ENCODE measurements at places on chromosomes 1 and 21.

- DNase-seq = peak; percentile 46
Measured at GRCh38 chr1:226862890-226863289, 7.5 kb upstream of the PSEN2 start.

DNA sequence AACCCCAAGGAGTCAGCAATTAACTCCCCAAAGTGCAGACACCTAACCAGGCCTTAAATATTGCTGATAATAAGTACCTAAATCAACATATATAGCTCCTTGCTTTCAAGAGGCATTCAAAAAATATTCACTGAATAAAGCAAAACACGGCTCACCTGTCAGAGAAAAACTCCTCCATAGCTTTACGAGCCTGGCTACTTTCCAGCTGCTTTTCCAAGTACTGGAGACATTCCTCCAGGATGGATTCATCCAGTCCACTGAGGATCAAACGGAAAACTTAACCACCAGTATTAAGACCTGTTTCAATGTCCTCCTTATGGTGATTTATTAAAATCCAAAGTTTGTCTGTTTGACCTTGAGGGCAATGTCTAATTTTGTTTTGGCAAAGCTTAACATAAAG is 44.6 kb downstream of the UBR4 start:
- no peak for DNase-seq

DNA sequence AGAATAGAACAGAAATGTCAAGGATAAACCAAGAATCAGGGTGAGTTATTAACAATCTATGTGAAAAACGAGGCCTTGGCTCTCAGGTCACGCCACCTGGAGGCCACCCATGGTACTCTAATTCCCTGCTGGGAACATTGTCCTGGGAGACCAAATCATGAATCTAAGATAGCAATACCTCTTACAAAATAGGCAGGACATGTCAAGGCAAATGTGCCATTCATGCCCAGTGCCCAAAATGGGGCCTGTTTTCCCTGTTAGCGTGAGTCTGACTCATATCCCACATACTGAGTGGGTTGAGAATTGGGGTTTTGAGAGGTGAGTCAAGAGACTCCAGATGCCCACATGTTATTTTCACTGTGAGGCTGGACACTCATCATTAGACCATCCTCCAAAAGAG is 380.8 kb downstream of the HHIPL2 start:
- peak; percentile 24 for DNase-seq

DNA sequence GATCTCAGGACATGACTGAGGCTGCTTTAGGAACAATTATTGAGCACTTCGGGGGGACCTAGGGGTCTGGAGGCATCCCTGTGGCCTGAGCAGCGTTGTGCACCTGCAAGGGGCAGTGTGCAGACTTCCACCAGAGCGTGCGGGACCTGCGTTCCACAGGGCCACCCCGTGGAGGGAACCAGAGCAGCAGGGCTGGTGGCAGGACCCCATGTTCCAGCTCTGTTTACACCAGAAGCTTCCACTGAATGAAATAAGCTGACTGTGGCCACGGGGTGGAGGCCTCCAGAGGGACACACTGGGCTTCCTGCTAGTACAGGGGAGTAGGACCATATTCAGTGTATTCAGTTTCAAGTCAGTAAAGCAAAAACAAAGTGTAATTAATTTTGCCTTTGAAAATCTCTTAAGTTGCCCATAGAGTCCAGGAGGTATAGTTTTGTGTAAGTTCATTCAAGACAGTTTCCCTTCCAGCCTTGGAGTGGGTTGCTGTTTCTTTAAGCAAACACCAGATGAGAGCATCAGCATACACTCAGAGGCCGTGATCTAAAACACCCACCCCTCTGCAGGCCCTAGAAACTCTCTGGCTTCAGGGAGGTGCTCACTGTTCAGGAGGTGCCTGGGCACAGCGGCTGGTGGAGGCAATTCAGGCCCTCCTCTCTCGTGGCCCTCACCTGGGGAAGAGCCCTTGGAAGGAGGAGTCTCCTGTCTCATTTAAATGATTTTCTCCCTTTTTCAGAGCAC is 16.6 kb downstream of the SLC1A7 start:
- no peak for DNase-seq

- DNase-seq = no peak
Measured at GRCh38 chr1:16073490-16074119, at the start of gene FAM131C. Gene FAM131C, minus strand, starts transcription at chr1:16073651. Its CDS starts 209 bp downstream, at chr1:16073442.

DNA sequence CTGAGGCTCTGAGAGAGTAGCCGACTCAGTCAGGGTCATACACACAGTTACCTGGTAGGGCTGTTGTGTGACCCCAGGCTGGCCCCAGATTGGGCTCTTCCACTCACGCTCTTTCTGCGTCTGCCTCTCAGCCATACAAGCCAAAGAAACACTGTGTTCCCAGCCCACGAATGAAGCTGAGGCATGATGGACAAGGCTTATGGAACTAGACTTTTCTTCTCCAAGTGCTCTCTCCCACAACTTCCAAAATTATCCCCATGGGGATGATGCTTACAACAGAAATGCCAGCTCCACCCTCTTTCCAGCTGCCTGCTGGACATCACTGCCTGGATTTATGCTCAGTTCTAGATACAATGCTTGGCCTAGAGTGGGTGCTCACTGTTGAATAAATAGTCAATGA is 102.8 kb upstream of the JUN start:
- no peak for DNase-seq

- no peak for DNase-seq
Measured at GRCh38 chr1:29932626-29933025, 696.3 kb downstream of the PTPRU start.

GRCh38 chr1:116881879-116882520 is 27.7 kb upstream of the PTGFRN start:
- no peak for DNase-seq

DNA sequence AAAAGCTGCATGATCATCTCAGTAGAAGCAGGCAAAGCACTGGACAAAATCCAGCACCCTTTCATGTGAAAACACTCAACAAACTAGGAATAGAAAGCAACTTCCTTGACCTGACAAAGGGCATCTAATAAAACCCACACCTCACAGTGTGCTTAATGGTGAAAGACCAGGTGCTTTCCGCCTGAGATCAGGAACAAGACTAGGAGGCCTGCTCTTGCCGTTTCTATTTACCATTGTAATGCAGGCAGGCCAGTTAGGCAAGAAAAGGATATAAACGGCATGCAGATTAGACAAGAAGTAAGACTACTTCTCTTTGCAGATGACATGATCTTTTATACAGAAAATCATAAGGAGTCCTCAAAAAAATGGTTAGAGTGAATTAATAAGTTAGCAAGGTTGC is 37.2 kb downstream of the SLC37A1 start:
- no peak for DNase-seq

DNA sequence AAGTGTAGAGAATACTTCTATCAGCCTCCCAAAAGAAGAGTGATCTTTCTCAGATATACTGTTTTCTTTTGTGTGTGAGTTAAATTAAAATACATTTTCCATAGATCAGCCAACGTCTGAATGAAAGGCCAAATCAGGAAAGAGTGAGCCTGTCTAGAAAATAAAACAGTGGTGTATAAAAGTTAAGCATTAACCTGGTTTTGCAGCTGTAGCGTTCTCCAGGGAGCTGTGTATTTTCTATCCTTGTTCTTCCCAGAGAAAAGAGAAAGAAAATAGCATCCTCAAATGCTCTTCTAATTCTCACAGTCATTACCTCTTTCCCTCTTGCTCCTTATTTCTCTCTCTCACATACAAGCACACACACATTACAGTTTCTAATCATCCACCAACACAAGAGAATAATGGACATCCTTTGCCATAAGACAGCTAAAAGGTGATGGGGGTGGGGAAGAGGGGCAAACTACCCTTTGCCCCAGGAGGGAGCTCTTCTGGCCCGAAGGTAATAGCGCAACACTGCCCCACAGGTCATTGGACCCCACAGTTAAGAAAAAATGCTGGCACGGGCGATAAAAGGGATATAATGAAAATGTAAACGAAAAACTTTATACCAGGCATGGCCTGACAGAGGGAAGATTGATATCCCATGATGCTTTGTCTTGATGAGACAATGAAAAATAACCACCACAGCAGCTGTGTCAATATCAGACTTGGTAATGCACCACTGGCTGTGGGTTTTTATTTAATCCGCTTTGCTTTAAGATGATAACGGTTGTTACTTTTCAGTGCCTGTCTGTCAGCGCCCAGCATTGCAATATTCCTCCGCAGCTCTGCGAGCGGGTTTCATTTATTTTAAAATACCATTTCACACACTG is 150.3 kb downstream of the NUF2 start:
- DNase-seq = no peak

GRCh38 chr1:66563094-66563800 is 29.3 kb downstream of the SGIP1 start:
- peak; percentile 62 for DNase-seq

DNA sequence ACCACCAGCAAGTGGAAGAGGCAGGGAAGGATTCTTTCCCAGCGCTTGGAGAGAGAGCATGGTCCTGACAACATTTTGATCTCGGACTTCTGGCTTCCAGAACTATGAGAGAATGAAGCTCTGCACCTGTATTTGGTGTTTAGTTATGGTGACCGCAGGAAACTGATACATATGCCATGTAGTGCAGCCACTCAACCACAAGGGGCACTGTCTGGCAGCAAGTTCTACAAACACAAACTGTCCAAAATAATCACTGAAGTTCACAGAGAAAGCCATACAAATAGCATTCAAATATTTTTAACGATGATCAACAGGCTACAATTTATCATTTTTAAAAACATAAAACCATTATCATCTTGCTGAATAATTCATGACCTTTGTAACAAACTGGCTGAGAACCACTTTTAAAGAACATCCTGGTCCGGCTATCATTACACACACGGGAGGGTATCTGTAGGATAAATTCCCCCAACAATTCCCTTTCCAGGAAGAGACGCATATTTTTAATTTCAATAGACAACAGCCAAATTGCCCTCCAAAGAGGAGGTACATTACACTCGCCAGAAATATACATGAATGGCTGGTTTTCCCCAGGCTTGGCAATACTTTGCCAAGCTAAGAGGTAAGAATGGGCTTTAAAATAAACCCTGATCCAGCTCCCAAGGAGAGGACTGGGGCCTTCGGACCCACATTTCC is 9.2 kb upstream of the CBR3 start:
- peak; percentile 42 for DNase-seq

GRCh38 chr1:69911301-69911801 is 294.0 kb downstream of the LRRC40 start:
- no peak for DNase-seq

- DNase-seq = no peak
Measured at GRCh38 chr1:82919837-82920236, 1079.1 kb downstream of the TTLL7 start.

- DNase-seq = no peak
Measured at GRCh38 chr1:75990686-75991085, 58.5 kb upstream of the ASB17 start.

DNA sequence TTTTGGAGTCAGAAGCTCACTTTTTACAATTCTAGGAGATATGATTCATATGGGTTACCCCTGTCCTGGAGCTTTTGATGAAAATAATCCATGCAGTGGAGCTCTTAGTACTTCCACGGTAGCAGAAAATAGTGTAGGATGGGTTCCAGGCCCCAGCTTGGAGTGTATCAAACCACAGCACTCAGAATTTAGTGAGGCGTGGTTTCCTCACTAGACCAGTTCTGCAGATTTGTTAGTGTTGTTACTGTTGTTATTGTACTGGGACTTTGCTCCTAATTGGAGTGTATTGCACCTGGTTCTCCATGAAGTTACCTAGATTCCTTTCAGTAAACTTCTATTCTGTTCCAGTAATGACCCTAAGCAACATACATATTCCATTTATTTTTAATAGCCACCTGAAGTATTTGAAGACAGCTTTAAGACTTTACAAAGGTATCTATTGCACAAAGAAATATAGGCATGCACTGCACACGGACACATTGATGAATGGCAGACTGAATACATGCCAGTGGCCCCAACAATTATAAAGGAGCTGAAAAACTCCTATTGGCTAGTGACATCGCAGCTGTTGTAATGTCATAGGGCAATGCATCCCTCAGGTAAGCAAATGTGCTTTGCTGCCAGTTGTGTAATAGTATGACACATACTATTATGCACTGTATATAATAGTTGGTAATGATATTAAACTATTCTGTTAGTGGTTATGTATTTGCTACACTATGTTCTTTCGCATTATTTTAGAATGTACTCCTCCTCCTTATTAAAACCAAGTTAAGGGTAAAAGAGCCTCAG is 1058.0 kb downstream of the KCNT2 start:
- no peak for DNase-seq

- no peak for DNase-seq
Measured at GRCh38 chr1:33819913-33820311, 44.0 kb upstream of the HMGB4 start.

- DNase-seq = no peak
Measured at GRCh38 chr21:25813917-25814316, 79.1 kb downstream of the GABPA start.

- no peak for DNase-seq
Measured at GRCh38 chr1:96464066-96464465, 257.5 kb upstream of the PTBP2 start.

DNA sequence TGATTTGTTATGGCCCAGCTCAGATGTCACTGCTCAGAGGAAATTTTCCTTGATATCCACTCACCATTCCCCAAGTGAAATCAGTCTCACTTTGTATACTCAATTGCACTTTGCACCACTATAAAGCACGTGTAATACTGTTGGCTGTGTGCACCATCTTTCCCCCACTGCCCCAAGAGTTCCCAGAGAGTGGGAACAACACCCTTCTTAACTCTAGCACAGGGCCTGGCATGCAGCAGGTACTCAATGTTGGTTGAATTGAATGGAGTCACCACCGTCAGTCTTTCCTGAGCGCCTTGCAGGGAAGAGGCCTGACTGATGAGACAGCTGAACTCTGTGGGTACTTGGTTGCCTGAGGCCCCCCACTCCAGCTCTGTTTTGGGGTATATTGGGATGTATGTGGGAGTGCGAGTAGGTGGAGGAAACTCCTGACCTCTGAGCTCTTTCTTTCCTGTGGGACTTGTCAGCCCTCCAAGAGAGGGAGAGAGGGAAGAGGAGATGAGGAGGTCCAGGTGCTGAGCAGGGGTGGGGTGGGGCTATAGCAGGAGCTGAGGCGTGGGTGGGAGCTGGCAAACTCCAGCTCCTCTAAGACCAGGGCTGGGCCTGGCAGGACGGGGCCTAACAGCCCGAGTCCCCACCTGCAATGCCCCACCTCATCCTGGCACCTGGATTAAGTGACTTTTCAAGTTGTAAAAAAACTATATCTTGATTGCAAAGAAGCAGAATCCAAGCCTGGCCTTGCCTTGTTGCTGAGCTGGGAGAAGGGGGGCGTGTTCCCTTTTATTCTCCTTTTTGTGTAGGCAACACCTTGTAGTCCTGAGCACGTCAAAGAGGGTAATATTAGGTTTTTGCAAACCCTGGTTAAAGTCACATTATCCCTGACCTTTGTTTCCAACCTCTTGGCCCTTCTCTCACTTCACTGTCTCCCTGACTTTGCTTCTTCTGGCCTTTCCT is 19.4 kb upstream of the WASF2 start:
- no peak for DNase-seq

GRCh38 chr21:32198384-32198783 is 80.5 kb downstream of the MIS18A start:
- no peak for DNase-seq

DNA sequence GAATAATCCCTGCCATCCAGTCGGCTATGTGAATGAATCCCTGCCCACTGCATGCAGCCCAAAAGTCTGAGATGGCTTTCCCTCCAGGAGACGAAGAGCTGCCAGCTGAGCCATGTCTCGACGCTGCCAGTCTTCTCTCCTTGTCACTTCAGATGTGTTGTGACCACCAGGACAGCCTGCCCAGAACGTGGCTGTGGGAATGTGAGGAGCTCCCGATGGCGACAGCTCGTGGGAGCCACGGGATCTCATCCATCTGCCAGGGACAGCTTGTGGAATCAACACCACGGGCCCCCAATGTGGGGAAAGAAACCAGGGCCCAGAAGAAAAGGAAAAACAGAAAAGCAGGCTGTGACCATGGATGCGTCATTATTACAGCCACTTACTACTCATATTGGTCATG is 67.2 kb downstream of the NFASC start:
- no peak for DNase-seq
